ENCODE measurements at places on chromosomes 16 and 17.

GRCh38 chr17:82030470-82031302 is 792 bp upstream of the RAC3 start:
- DNase-seq: peak; percentile 71

- no peak for DNase-seq
Measured at GRCh38 chr17:4969551-4970173, 2.0 kb upstream of the SPAG7 start.

DNA sequence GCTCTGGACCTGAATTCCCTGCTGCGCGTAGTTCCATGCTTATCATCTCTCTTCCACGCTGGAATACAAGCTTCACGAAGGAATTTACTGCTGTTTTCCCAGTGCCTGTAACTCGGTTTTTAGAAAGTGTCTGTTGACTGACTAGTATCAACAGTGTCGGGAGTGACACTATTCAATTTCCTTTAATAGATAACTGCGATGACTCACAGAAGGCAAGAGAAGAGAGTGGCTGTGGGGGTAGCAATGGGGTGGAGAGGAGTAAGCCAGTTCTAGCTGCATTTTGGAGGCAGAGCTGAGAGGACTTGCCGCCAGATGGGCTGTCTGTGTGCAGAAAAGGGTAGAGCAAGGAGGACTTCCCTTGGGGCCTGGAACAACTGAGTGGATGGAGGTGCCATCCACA is 25.2 kb downstream of the B4GALNT2 start:
- DNase-seq: no peak

DNA sequence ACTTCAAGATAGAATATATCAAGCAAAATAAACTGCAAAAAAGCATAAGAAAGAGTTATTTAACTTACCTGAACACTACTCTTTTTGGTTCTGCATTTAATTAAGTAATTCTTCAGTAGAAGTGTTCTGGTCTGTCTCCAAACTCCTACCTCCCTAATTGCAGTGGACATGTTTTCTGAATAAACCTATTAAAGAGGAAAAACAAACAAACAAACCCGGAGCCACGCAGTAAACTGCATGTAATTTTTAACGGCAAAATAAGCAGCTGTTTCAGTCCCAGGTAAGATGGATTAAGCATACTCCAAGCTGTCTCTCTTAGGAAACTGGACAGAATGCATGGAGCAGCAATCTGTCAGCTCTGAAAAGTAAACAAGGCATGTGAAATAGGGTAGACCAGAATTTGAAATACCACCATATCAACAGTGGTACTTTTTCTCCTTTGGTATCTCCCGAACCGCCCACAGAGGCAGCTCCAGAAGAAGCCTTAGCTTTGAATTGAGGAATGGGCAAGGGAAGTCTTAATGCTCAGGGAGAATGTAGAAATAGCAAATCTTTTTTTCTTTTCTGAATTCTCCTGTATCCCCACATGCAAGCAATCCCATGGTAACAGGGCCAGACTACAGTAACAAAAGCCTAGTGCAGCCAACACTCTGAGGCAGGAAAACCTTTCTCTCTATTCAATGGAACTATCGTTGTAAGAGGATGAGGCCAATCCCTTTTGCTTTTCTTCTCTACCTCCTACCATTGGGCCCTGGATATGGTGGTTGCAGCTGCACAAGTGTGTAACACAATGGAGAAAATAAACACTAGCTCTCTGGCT is 12.5 kb downstream of the ABCA5 start:
- no peak for DNase-seq

- DNase-seq: no peak
Measured at GRCh38 chr16:66355526-66355925, 11.0 kb upstream of the CDH5 start.

- DNase-seq: no peak
Measured at GRCh38 chr17:82458885-82459424, 414 bp downstream of the NARF start.

DNA sequence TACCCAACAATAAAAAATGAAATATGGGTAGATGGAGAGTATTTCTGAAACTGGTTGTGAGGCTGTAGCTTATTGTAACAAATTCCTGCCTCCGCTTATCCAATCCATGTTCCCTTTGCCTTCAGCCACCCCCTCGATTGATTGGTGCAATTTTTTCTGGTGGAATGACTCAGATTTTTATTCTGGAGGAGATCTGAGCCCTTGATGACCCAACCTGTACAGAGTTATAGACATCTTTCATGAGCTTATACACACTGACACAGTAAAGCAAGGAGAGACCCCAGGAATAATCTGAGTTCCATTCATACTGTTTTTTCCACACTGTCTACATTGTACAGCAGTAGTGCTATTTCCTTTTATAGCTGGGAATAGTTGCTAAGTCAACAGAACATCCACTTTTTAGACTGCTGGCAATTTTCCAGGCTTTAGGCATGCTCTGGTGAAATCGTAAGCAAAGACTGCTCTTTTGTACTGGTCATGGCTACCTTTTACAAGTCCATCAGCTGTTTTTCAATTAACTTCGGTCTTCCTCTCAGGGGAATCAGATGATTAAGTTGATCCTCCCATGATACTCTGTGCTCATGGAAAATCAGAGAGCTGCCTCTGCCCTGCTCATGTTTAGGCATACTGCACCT is 30.1 kb downstream of the CCL4 start:
- no peak for DNase-seq

GRCh38 chr17:1752425-1753262 is 9.2 kb upstream of the SERPINF1 start:
- DNase-seq: no peak

DNA sequence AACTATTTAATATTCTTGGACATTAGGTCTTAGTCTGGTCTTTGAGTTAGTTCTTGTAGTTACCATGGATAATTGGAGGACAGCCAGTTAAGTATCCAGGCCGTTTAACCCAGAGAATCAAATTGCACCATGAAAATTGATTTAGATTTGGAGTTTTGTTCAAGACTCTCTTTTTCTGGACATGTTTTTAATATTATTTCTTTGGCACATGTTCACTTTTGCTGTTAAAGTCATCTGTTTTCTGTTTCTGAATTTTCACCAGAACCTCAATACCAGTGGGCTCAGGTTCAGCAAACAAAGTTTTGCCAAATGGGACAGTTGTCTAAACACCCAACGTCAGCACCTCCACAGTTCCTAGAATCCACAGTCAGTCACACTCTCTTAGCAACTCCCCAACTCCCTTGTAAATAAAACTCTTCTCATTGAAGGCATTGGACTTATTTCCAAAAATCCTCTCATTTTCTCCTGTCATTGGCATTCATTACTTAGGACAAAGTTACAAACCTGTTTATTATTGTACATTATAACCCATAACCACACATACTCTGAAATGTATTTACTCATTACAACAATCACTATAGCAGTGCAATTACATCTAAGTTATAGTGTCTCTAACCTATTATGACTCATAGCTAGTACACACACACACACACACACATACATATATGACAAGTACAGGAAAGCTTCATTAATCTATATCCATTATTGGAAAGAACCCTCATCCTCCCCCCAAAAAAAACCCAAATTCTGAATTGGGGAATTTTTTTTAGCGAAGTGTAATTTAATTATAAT is 33.5 kb upstream of the DNAH9 start:
- DNase-seq: no peak

GRCh38 chr17:77394540-77395295 is 253.9 kb downstream of the SEC14L1 start:
- no peak for DNase-seq

DNA sequence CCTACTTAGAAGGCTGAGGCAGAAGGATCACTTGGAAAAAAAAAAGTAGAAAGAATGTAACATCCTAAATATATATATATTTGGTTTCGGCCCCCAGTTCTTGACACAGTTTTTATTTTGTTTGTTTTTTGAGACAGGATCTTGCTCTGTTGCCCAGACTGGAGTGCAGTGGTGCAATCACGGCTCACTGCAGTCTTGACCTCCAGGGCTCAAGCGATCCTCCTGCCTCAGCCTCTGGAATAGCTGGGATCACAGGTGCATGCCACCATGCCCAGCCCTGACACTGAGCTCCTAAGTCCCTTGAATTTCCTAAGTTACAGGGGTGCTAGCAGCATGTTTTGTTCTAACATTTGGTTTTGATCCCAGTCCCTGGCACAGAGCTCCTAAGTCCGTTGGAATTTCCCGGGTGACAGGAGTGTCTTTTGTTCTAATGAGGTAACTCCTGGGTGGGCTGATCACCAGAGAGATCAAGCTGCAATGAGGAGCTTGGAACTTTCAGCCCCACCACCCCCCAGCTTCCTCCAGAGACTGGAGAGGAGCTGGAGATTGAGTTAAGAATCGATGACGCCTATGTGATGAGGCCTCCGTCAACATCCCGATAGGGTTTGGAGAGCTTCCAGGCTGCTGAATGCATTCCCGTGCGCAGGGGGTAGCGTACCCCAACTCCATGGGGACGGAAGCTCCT is 20.0 kb downstream of the MXRA7 start:
- no peak for DNase-seq

- no peak for DNase-seq
Measured at GRCh38 chr17:72183194-72183685, 62.4 kb downstream of the SOX9 start.

- no peak for DNase-seq
Measured at GRCh38 chr16:12086822-12087221, 110.3 kb downstream of the SNX29 start.

DNA sequence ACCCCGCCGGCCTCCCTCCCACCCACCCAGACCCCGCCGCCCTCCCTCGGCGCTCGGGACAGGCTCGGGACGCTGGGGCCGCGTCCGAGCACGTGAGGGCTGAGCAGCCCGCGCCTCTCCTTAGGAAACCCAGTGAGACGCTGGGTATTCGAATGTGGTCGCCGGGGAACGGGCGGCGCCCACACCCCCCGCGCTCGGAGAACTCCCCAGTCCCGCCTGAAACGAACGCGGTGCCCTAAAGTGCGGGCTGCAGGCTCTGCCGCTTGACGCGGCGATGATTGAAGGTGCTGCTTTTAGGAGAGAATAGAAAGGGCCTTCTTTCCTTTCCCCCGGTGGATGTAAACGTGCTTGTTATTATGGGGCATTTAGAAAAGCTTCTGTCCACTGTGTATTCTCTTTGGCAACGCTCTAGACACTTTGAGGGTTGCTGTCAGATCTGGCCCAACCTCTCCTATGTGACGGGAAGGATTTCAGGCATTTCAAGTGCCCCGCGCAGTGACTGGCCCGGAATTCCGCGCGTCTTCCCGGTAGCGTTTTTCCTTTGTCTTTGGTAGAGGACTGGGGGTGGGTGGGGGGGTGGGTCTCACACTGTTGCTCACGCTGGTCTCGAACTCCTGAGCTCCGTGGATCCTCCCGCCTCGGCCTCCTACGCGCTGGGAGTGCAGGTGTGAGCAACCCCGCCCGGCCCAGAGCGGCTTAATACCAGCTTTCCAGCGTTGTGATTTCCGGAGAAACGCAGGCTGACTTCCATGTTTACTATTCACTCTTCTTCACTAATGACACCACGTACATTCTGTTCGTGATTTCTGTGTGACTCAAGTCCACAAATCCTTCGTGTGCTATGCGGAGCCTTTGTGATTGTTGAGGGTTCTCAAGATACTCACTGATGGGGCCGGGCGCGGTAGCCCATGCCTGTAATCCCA is 21.8 kb upstream of the FOXK2 start:
- peak; percentile 18 for DNase-seq

DNA sequence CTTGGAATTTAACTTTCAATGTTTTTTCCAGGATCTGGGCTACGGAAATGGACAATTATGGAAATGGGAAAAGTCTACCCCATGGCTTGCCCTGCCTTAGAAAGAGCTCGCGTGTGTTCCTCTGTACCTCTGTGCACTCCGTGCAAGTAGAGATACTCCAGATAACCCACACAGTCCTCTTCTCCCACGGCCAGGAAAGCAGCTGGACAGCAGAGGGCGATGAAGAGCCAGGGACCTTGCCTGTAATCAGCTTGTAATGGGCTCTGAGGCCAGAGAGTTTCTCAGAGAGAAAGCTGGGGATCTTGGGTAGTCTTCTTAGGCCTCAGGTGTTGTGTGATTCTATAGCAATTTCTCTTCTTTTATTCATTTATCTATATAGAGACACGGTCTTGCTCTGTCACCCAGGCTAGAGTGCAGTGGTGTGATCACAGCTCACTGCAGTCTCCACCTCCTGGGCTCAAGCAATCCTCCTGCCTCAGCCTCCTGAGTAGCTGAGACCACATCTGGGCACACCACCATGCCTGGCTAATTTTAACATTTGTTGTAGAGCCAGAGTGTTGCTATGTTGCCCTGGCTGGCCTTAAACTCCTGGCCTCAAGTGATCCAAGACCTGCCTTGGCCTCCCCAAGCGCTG is 2.4 kb upstream of the SOCS7 start:
- peak; percentile 58 for DNase-seq

DNA sequence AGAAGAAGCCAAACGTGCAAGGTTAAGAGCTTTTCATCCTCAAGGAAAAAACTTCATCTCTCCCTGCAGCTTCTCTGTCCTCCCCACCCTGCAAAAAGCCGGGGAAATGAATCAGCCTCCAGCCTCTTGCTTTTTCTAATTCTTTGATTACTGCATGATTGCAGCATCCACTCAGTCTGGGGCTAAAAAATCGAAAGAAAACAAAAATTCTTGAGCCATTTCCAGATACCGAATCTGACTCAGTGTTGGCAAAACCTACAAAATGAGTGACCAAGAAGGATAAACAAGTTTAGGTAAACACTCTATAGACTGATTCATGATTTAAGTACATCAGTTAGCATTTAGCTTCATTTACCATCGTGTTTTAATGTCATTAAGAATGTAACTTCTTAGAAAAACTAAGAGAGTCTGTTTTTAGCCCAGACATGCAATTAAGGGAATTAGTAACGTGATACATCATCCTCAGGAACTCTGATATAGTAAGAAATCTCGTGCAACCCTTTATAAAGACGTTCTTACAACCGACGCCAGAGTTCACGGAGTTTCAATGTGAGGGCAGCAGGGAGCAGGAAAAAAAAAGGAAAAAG is 287.3 kb upstream of the FOXF1 start:
- DNase-seq: no peak

DNA sequence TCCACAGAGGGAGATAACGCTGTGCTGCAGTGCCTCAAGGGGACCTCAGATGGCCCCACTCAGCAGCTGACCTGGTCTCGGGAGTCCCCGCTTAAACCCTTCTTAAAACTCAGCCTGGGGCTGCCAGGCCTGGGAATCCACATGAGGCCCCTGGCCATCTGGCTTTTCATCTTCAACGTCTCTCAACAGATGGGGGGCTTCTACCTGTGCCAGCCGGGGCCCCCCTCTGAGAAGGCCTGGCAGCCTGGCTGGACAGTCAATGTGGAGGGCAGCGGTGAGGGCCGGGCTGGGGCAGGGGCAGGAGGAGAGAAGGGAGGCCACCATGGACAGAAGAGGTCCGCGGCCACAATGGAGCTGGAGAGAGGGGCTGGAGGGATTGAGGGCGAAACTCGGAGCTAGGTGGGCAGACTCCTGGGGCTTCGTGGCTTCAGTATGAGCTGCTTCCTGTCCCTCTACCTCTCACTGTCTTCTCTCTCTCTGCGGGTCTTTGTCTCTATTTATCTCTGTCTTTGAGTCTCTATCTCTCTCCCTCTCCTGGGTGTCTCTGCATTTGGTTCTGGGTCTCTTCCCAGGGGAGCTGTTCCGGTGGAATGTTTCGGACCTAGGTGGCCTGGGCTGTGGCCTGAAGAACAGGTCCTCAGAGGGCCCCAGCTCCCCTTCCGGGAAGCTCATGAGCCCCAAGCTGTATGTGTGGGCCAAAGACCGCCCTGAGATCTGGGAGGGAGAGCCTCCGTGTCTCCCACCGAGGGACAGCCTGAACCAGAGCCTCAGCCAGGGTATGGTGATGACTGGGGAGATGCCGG is 769 bp downstream of the CD19 start:
- DNase-seq: no peak

GRCh38 chr17:34163646-34164045 is 91.4 kb upstream of the CCL2 start:
- no peak for DNase-seq
